ENCODE measurements at places on chromosomes 13 and 19.

GRCh38 chr13:52906122-52906903 lies 57.9 kb upstream of the PCDH8 start:
- no peak for DNase-seq

DNA sequence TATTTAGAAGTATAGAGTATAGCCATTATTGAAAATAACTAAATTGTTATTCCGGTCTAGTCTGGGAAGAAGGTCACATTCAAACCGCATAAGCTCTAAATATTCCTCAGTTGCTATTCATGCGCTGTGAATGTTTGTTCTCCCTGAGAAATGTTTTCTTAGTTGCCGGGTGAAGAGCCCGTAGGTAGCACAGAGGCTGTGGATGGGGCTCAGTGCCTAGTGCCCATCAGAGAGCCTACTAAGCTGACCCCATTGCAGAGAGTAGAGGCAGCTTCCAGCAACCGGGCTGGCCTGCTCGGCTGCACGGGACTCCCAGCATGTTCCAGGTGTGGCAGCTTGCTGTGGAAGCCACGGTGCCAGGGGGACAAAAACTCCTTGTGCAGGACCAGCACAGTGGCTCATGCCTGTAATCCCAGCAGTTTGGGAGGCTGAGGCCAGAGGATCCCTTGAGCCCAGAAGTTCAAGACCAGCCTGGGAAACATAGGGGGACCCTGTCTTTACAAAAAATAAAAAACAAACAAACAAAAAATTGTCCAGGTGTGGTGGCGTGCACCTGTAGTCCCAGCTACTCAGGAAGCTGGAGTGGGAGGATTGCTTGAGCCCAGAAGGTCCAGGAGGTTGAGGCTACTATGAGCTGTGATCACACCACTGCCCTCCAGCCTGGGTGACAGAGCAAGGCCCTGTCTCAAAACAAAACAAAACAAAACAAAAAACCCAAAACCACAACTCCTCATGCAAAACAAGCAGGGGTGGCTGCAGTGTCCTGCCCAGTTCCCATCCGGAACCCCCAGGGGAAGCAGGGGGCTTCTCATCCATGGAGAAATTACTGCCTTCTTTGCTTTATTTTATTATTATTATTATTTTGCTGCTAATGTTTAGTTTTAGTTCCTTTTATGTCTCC lies 82.5 kb downstream of the KCTD15 start:
- no peak for DNase-seq

DNA sequence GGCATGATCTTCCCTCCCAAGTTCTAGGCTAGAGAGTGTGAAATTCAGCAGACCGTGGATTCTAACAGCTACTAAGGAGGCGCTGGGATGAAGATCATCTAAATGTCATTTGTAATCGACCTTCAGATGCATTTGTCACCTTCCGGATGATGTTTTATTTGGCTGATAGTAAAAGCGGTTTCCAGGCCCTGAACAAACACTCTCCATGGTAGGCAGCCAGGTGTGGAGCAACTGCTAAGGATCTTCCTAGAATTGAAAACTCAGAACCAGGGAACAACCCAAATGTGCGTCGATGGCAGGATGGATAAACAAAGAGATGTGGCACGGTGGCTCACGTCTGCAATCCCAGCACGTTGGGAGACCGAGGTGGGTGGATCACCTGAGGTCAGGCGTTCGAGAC lies 107.2 kb upstream of the CACNA1A start:
- DNase-seq, result no peak

DNA sequence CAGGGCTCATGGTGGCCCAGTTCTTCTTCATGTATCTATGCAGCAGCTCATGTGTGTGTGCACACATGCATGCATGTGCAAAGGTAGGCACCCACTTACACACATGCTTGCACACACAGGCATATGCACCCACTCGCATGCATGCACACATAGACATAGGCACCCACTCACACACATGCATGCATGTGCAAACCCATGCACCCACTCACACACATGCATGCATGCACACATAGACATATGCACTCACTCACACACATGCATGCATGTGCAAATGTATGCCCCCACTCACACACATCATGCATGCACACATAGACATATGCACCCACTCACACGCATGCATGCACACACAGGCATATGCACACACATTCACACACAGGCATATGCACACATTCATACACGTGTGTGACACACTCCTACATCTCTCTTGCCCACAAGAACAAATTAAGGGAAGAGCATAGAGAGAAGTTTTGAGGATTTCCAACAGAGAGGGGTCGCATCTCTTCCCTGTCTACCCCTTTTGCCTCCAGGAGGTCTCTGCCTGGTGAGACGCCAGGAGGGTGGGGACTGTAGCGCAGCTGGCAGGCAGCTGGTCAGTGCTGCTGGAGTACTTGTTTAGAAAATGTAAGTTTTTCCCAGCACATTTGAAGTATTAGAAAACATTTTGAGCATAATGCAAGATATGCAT lies 63.9 kb upstream of the ARHGEF7 start:
- DNase-seq, result no peak

DNA sequence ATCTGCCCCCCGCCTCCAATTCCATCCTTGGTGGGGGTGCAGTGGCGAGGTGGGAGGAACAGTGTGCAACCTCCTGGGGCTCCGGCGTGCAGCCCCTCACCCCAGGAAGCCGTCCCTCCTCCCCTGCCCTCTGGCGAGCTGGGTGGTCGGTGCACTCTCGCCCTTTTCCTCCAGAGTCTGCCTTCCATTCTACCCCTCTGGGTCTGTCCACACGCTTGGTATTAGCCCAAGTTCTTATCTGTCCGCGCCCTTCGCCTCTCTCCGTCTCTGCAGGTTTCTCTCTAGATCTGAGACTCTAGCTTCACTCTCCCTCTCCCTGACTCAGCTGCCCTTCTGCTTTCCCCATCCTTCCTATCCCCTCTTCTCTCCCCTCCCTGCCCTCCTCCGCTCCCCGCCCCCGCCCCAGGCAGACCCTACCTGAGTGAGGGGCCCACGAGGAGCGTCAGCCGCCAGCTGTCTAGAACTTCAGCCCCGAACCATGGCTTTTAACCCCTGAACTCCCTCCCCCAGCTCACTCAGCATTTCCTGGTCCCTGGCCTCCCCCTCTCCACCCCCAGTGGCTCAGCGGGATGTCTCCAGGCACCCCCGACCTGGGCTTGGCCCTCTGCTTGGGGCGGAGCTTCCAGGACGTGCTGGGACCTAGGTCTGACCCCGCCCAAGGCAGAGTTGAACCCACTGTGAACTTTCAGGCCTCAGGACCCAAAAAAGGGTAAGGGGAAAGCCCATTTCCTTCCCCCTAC lies 499 bp upstream of the KLK13 start:
- DNase-seq, result no peak

GRCh38 chr19:32373585-32374295 lies 28.3 kb downstream of the ZNF507 start:
- DNase-seq, result peak; percentile 99

GRCh38 chr19:13078897-13079541 lies 23.6 kb downstream of the LYL1 start:
- no peak for DNase-seq

GRCh38 chr19:45096700-45097099 lies 3.7 kb downstream of the PPP1R37 start:
- no peak for DNase-seq

Measured in fibroblast of skin of right biceps (primary cell).